ENCODE measurements at places on chromosomes 13 and 19.
A peak's percentile ranks its signal among the peaks of the same experiment; 100 is the strongest.

DNA sequence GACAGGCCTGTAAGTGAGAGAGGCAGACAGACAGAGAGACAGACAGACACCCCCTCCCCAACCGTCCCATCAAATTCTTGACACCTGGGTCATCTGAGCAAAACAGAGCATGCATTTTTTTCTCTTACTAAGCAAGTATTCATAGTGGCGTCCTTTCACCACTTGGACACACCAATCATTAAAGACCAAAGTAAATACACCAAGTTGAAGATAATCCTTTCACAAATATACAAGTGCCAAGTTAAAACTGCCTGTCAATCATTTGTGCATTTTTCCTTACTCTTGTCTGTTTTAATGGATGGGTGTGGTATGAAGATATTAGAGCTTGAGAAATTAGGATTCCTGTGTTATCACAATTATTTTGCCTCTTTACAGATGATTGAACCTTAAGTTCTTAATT, 337.3 kb downstream of the ATP8A2 start:
- no peak for DNase-seq

GRCh38 chr13:39210961-39211534, 172.8 kb downstream of the NHLRC3 start:
- DNase-seq = no peak

GRCh38 chr19:4557144-4557970, 2.1 kb downstream of the SEMA6B start:
- DNase-seq = no peak

DNA sequence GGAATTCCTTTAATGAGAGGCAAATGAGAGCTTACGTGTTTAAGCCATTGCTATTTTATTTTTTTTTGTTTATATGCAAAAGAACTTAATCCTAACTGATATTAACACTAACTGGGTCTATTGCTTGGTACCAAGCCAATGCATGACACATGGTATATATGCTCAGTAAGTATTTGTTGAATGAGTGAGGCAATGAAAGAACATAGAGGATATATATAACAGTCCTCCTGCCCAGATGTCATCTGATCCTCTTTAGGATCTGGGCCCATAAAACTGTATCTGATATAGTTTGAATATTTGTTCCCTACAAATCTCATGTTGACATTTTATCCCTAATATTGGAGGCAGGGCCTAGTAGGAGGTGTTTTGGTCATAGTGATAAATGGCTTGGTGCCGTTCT, 13.0 kb upstream of the ALOX5AP start:
- DNase-seq = no peak

GRCh38 chr19:46975925-46976782, 43.5 kb upstream of the NPAS1 start:
- peak; percentile 78 for DNase-seq

GRCh38 chr19:4516939-4517300, 1.4 kb downstream of the PLIN4 start:
- no peak for DNase-seq

DNA sequence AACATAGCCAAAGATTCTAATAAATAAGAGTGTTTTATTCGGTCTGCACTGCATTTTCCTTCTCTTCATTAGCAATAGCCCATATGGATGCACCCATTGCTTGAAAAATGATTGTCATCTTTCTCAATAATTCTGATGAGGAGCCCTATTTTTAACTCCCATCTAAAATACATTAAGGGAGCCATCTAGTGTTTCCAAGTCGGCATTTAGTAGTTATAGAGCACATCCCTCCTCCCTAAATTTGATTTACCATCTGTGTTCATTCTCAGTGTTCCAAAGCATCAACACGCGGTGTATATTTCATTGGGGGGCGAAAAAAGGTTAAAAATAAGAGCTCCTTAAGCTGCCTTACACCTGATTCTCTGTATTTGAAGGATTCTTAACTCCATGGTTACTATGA, 119.2 kb upstream of the IPO5 start:
- DNase-seq = no peak

DNA sequence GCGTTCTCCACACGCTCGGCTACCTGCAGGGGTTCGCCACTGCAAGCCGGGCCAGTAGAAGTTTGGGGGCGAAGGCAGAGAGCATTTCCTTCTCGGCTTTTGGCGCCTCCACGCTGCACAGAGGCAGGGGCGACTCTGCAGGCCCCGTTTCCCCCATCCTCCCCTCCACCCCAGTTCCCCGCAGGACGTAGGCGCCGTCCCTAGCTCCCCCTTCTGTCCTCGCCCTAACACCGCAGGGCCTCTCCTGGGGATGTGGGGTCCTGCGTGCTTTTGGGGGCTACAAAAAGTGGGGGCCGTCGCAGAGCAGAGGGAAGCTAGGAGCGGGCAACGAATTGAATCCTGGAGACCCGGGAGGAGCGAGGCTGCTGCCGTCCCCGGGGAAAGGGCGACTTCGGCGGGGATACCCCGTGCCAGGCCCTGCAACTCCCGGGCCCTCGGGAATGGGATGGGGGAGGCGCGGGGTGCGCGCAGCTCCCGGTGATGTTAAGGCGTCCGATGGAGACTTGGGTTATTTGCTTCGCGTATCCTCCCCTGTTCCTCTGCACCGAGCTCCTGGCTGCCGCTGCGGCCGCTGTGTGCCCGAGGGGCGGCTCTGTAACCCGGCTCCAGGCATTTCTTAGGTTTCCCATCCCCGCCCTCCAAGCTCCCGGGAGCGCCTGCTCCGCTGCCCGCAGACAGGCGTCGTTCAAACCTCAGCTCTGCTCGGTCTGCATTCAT, 255.9 kb upstream of the SOX21 start:
- DNase-seq = peak; percentile 74

GRCh38 chr19:14536926-14537692, 7.7 kb downstream of the TECR start:
- peak; percentile 68 for DNase-seq

GRCh38 chr13:86282442-86282841, 483.2 kb upstream of the SLITRK6 start:
- DNase-seq = peak; percentile 57

- DNase-seq = peak; percentile 39
Measured at GRCh38 chr19:18435842-18436670, 1.9 kb downstream of the ISYNA1 start.

DNA sequence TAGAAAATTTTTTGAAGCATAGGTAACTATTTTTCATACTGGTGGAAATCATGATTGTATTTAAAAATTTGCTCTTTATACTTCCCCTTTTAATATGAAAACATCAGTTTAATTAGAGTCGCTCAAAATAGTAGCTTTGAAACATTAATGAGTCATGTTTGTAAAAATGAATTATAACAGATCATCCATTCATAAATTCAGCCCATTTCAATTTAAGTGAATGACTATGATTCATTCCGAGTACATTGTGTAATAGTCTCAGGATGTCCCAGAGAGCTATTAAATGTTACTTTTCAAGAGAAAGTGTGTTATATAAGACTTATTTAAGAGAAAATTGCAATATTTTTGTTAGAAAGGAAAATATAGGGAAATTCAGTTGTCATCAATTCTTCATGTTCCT, 111.0 kb downstream of the FNDC3A start:
- DNase-seq = no peak

GRCh38 chr19:3336680-3337523, 29.5 kb upstream of the NFIC start:
- DNase-seq = peak; percentile 29

GRCh38 chr13:77503398-77503797, 32.1 kb upstream of the SCEL start:
- DNase-seq = no peak

- DNase-seq = peak; percentile 15
Measured at GRCh38 chr19:18852648-18853047, 20.9 kb downstream of the UPF1 start.

DNA sequence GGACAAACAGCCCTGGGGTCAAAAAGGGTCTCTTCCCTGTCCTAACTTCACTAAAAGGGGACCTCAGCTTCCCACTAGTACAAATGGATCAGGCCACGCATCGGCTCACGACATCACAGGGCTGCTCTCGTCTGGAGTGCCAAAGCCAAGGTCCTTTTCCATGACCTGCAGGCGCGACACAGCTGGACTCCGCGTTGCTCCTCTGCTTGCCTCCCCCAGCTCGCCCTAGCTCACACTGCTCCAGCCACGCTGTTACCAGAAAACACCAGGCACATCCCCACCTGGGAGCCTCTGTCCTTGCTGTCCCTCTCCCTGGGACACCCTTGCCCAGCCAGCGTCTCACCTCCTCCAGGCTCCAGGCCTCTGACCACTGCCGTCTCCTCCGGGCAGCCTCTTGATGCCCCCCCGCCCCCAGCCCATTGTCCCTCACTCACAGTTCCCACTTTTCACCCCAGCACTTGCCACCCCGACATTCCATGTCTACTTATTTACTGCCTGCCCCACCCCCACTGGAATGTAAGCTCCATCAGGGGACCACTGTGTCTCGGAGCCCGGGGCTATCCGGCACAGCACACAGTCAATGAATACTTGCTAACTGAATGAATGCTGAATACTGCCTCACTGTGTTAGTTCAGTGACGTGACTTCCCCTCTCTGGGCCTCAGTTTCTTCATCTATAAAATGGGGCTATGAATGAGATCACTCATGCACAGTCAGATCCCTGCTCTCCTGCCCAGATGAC, 20.7 kb downstream of the AKT2 start:
- no peak for DNase-seq

GRCh38 chr13:20140487-20140886, 20.4 kb downstream of the GJA3 start:
- no peak for DNase-seq

DNA sequence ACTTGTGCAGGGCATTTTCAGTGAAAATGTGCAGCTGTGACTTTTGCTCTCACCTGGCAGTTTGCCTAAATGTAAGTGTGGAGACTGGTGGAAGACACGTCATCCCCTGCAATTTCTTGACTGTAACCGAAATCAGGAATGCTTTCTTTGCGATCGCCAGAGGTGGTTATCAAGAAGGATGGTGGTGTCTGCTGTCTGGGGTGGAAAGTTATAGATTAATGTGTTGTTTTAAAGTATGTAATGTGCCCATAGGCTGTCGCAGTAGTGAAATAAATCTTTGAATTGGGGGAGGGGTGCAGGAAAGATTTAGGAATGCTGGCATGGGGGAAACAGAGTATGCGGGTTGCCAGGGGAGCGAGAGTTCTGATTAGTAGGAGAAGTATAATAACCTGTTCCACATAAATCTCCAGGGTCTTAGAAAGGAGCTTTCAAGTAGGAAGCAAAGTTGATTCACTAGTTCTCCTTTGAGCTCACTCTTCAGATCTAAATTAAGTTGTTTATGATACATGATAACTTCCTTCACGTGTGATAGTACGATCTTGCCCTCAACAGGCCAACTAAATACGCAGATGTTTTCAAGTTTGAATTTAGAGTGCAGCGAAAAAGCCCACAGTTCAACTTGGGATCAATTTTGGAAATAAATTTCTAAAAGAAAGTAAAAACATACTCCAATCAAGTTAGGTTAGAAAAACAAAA, 1520.0 kb upstream of the SLC10A2 start:
- no peak for DNase-seq

DNA sequence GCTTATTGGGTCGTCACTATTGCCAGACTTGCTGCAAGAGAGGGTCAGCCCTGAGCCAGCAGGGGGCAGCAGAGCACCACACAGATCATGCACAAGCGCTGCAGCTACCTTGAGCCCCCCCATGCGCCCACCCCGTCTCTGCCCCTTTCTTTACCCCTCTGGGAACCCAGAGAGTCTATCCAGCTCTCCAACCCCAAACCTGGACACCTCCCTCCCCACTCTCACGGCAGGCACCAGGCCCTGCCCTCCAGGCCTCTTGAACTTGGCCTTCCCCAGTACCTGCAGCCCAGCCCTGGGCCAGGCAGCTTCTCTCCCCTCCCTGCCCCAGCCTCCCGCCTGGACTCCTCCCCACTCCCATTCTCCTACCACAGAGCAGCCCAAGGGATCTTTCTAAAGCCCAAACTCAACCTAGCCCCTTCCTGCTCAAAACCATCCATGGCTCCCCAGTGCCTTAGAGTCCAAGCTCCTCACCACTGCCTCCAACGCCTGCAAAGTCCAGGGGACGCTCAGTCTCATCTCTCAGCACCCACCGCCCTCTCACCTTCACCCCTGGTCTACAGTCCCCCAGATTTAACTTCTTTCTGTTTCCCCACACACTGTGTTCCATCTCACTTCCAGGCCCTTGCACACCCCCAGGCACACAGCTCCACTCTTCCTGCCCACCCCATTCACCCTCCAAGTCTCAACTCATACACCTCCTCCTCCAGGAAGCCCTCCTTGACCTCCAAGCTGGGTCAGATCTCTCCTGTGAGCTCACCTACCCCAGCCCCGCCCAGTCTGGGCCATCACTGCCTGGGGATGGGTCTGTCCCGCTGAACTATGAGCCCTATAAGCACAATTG, 9.4 kb upstream of the CEACAM16 start:
- DNase-seq = peak; percentile 90

DNA sequence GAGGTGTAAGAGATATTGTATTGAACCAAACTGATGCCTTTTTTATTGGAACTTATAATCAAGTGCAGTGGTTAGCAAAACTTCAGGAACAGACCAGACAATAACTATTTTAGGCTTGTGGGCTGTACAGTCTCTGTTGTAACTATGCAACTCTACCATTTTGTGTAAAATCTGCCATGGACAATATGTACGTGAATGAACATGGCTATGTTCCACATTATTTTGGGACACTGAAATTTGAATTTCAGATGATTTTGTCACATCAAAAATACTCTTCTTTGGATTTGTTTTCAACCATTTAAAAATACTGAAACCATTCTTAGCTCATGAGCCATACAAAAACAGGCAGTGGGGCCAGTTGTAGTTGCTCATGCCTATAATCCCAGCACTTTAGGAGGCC, 27.9 kb upstream of the PEG3 start:
- no peak for DNase-seq

DNA sequence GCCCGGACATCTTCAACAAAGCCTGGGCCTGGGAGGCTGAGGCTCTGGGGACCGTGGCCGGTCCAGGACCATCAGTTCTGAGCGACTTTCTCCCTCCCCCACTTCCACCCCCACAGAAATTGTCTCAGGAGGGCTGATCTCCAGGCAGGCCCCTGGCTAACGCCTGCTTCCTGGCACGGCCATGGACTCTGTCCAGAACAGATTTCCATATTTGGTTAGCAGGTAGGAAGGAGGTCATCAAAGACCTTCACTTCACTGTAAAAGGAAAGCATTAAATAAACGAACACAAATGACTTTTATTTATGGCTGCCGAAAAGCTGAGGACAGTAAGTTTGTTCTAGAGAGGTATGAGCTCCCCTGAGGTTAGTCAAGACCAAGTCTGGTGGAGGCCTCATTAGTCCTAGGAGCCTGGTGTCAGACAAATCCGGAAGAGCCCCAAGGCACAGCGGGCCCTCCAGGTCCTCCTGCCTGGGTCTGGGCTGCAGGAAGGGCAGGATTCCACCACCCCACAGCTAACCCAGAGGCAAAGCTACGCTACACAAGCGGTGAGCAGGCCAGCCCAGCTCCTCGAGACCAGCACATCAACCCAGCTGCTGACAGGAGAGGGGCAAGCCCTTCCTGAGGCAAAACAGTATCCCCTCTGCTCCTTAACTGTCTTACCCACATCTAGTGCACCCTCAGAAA, 4.6 kb upstream of the PLPP2 start:
- no peak for DNase-seq

DNA sequence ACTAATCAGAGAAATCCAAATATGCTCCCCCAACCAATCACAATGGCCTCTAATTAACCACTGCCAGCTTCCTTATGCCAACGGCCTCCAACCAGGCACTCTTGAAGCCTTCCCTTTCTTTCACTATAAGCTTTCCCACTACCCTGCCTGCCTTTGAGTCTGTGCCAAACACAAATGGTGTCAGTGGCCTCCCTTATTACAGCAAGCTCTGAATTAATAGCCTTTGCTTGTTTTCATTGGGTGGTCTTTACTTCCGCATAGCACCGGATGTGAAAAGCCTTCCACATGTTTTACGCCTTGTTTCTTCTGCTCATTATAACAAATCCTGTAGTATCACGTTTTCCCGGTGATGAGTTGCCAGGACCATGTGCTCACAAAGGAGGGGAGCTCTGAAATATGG, 1.4 kb upstream of the EDDM13 start:
- DNase-seq = peak; percentile 4

Data from eye (tissue), 1 donor.